ENCODE measurements at places on chromosomes 13 and 19.

- no peak for DNase-seq
These were observed 119.2 kb downstream of the FRY start for GRCh38 chr13:32150794-32151193.

- no peak for DNase-seq
These were observed 1.7 kb downstream of the PLIN5 start for GRCh38 chr19:4533334-4533733.

GRCh38 chr13:46655377-46656180 lies 102.6 kb downstream of the LRCH1 start:
- DNase-seq, result no peak

- DNase-seq, result no peak
These were observed 146.5 kb upstream of the ARGLU1 start for GRCh38 chr13:106714271-106714982.

DNA sequence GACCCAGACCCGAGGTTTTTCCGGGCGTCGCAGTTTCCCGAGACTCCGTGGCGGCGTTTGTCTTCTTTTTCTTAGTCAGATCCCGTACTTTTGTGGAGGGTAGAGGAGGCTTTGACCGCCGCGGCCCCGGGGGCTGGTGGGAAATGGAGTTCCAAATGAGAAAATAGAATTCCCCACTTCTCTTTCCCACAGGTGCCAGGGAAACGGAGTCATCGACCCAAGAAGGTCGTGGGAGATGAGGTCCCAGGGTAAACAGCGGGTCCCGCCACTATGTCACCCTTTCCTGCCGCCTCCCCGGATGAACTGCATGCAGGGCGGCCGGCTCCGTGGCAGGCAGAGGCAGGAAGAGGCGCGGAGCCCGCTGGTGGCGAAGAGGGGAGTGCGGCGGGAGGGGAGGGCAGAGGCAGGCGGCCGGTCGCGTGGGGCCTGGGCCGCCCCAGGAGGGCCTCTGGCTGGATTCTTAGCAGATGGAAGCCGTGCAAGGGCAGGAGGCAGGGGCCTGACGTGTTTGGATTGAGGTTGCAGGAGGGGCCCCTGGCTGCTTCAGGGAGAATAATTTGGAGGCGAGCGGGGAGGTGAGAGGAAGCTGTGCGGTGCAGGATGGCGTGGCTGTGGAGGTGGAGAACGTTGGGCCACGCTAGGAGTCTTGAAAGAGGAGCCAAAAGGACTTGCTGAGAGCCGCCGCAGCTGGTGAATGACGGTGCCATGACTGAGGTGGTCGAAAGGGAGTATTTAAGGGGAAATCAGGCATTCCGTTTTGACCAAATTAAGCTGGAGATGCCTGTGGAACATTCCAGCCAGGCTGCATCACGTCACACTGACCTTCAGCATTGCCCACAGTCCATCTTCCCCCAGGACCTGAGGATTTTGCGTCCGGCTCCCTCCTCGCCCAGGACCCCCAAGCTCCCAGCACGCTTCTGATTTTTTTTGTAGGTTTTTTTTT lies 11.7 kb downstream of the CYTH2 start:
- DNase-seq, result no peak

DNA sequence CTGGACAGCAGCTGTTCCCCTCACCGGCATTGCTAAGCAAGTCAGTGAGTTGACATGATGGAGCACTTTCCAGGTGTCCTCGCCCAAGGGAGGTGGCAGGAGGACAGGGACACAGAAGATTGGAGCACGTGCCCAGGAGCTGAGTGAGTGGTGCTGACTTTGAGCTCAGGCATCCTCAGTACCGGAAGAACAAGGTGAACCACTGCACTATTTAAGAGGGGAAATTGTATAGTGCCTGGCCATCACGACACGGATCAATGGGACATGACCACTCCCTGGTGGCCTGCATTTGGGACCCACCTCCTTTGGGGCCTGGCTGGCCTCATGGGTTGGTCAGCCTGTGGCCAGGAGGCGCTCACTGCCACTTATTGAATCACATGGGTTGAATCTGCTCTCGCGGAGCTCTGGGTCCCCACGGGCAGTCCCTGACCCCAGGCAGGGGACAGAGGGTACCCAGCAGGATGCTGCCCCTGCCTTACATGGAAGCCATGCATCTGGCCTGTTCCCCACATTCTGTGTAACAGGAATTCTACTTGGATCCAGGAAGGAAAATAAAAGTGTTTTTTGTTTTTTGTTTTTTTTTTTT lies 206.9 kb upstream of the ZNF536 start:
- DNase-seq, result no peak

DNA sequence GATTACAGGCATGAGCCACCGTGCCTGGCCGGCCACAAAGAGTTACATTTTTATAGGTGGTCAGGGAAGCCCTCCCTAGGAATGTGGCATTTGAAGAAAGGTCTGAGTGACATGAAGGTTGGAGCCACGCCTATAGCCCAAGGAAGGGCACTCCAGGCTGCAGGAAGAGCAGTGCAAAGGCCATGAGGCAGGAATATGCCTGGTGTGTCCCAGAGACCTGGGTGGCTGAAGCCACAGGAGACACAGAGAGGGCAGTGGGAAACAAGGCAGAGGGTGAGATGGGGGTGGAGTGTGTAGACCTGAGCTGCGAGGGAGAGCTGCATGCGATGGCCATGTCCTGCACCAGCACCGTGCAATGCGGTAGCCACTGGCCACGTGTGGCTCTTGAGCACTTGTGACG lies 4.9 kb downstream of the PNMA8B start:
- DNase-seq, result no peak
